ENCODE measurements at places on chromosomes 3 and 15. TPM values are rescaled to one million over a fixed set of nuclear protein-coding genes. Genes with fewer than 3 reads are reported as not detected.
A peak's percentile ranks its signal among the peaks of the same experiment; 100 is the strongest.

Gene THOC7
- 38.1 TPM for polyA plus RNA-seq

- no peak for DNase-seq
- no peak overlapping the region for H3K27ac ChIP-seq
- no peaks in the 10 kb centered on the region for H3K36me3 ChIP-seq
- no peaks in the 10 kb centered on the region for H3K4me1 ChIP-seq
- H3K27me3 ChIP-seq = no peaks in the 10 kb centered on the region
Observed at GRCh38 chr3:107085261-107085660, 292.0 kb upstream of the CCDC54 start.

Gene KLHL18
- 20.7 TPM for polyA plus RNA-seq

Gene UQCC5
- polyA plus RNA-seq = 19.7 TPM

- H3K36me3 ChIP-seq = peaks cover 8% of the 10 kb centered on the region
- no peak for DNase-seq
- no peaks in the 10 kb centered on the region for H3K27me3 ChIP-seq
- H3K27ac ChIP-seq = no peak overlapping the region
Observed at GRCh38 chr3:15585111-15585845, 16.1 kb downstream of the HACL1 start.

DNA sequence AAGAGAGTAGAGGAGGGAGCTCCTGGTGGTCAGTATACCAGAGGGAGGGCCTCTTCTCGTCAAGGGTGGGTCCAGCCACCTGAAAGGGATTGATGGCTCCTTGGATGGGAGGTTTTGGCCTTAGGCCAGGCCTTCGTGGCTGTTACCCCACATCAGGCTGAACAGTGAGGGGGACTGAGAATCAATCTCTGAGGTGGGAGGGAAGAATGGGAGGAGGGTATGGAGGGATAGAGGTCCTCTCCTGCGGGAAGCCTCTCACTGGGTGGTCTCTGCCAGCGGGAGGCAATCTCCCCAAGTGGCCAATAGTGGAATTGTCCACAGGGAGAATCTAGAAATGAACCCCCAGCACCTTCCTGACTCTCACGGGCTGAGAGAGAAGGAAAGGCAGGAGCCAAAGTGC lies 53.5 kb downstream of the BSN start:
- no peak overlapping the region for H3K4me3 ChIP-seq
- no peaks in the 10 kb centered on the region for H3K4me1 ChIP-seq
- no peak overlapping the region for H3K27ac ChIP-seq
- DNase-seq = peak; percentile 6
- H3K36me3 ChIP-seq = no peaks in the 10 kb centered on the region
